ENCODE measurements at places on chromosomes 1 and 21.

- DNase-seq: no peak
These were observed 10.4 kb downstream of the TTLL10 start for GRCh38 chr1:1183833-1184775.

DNA sequence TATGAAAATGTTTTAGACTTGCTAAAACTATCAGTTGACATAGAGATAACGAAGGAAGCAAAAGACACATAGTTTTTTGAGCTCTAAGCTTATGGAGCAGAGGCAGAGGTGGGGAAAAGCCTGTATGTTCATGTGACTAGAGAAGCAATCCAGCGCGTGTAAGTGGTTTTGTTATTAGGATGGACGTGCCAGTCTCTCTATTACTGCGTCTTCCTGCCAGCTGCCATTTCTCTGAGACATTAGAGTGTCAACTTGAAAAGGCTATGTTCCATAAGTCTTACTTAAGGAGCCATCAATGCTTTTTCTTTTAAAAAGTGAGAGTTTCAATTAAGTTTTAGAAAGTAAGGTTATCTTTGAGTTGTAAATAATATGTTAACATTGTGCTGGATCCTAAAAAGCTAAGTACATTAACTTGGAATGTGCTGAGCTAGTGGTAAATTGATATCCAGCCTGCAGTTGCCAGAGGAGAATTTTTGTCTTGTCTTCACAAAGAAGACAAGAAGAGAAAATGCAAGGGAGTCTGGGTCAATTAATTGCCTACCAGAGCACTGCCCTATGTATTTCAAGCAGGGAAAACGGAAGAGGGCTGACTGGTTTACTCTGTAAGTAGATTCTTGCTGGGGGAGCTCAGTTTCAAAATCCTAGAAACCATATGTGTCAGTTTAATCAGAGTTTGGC is 161.8 kb upstream of the B3GALT2 start:
- no peak for DNase-seq

- DNase-seq: no peak
These were observed 96.4 kb downstream of the OBSCN start for GRCh38 chr1:228304225-228304624.

GRCh38 chr1:64292399-64292798 is 89.0 kb downstream of the UBE2U start:
- no peak for DNase-seq

GRCh38 chr1:62753031-62753965 is 30.6 kb upstream of the ATG4C start:
- no peak for DNase-seq
